ENCODE measurements at places on chromosomes 13 and 19.

DNA sequence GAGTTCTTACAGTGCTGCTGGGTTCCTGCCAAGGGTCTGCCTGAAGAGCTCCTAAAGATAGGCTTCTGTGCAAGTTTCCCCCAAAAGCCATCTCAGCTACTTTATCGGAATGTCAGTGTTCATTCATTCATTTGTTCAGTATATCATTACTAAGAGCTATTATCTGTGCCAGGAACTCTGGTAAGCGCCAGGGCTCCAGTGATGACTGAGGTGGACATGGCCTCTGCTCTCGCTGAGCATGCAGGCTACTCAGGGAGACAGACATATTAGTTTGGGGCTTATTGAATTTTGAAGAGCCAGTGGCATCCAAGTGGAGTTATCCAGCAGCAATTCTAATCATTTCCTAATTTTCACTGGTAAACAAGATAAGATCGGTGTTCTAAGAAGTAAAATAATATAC, 65.8 kb downstream of the DGKH start:
- DNase-seq: no peak

DNA sequence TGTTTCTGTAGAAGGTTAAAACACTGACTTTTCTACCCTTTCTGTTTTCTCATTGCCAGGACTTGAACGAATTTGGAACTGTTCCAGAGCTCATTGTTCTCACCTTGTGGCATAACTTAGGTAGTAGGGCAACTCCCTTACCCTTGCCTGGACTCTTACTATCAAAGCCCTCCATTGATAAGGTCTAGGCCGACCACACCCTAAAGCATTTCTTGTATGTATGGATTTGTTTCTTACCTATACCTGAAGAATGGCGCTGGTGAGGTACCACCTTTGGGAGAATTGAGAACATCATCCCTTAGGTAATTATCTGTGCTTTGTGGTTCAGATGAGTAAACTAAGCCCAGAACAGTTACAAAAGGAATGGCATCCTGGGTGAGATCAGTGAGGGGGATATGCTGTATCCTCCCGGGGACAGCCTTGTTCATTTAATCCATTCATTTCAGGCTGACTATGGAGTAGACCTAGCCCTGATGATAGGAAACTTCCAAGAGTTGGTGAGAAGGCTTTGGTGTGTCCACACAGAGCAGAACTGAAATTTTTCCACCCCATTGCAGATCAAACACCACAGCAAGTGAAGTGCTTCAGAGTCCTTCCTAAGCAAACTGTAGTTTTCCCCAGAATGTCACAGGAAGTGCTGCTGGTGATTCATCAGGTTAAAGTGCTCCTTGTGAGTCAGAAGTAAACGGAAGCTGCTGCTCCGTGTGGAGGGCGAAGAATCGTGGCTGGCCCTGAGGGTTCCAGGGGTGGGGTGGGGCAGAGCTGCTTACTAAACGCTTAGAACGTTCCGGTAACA, 113.0 kb downstream of the TEX26 start:
- DNase-seq: peak; percentile 80

- DNase-seq: no peak
Observed at GRCh38 chr13:107881362-107881761, 334.0 kb downstream of the LIG4 start.

DNA sequence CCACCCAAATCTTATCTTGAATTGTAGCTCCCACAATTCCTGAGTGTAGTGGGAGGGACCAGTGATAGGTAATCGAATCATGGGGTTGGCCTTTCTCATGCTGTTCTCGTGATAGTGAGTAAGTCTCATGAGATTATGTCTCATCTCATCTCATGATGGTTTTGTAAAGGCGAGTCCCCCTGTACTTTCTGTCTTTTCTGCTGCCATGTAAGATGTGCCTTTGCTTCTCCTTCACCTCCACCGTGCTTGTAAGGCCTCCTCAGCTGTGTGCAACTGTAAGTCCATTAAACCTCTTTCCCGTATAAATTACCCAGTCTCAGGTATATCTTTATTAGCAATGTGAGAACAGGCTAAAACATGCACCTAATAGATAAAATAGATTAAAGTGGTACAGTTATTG, 756.4 kb upstream of the SLITRK5 start:
- no peak for DNase-seq

DNA sequence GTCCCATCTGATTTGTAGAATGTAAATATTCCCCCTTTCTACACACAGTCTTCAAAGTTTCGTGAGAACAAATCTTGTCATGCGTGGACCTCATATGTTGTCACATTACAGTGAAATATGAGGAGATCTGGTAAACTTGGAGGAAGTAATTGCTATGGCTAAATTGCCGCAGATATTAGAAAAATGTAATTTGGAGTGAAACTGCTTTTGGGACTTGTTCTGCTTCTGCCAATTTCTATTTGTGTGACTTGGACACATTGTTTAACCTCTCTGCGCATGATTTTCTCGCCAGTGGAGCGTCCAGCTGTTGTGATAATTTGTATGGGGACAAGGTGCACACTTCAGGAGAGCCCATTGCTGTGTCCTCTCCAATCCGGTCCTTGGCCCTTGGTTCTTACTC, 693.1 kb upstream of the SLC10A2 start:
- DNase-seq: no peak

GRCh38 chr19:2047449-2048103, 3.5 kb downstream of the MKNK2 start:
- DNase-seq: no peak

DNA sequence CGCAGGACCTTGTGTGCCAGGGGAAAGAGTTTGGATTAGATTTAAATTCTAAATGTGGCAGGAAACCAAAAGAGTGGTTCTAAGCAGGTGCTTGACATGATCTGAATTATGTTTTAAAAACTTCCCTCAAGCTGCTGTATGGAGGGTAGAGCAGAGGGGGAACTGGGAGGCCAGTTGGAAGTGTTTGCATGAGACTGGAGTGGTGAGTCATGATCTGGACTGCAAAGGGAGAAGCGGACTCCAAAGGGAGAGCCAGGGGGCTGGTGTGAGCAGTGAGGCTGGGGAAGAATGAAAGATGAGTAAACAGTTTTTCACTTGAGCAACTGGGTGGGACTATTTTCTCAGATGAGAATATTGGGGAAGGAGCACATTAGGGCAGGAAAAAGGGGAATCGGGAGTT, 206.1 kb downstream of the DNAJC15 start:
- DNase-seq: no peak

- DNase-seq: no peak
Observed at GRCh38 chr13:97749174-97749573, 204.3 kb upstream of the IPO5 start.

DNA sequence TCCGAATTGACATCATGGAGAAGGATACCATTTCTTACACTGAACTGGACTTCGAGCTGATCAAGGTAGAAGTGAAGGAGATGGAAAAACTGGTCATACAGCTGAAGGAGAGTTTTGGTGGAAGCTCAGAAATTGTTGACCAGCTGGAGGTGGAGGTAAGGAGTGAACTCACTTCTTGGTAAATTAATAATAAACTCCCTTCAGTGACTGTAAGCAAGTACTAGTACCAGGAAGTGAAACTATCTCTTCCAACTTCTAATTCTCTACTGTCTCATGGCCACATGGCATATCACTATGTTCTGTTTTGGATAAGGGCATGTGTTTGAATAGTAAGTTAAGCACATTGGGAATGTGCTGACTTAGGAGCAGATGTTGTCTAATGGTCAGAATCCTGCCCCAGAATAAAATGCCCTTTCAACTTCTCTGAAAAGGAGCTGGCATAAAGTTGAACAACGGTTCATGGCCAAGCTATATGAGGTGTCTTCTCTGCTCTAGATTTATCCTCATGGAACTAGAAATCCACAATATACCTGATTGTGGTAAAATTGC, 13.4 kb downstream of the OLFM4 start:
- no peak for DNase-seq

- DNase-seq: no peak
Observed at GRCh38 chr13:47407808-47408207, 511.0 kb upstream of the HTR2A start.

DNA sequence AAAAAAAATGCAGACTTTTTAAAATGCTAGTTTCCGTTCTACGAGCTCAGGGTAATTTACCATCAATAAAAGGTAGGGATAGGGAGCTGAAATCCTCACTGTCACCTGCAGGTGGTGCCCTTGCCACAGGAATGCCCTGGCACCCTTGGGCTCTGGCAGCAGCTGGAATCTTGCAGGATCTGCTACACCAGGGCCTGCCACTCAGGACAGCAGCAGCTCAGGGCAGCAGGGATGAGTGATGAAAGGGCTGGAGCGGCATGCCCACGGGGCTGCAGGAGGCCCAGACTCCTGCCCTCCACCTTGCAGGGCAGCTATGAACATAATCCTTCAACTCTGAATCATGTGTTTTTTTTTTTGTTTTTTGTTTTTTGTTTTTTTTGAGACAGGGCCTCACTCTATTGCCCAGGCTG, 54.0 kb downstream of the GNG7 start:
- peak; percentile 64 for DNase-seq

- no peak for DNase-seq
Observed at GRCh38 chr13:110890279-110891165, 24.3 kb downstream of the ANKRD10 start.

DNA sequence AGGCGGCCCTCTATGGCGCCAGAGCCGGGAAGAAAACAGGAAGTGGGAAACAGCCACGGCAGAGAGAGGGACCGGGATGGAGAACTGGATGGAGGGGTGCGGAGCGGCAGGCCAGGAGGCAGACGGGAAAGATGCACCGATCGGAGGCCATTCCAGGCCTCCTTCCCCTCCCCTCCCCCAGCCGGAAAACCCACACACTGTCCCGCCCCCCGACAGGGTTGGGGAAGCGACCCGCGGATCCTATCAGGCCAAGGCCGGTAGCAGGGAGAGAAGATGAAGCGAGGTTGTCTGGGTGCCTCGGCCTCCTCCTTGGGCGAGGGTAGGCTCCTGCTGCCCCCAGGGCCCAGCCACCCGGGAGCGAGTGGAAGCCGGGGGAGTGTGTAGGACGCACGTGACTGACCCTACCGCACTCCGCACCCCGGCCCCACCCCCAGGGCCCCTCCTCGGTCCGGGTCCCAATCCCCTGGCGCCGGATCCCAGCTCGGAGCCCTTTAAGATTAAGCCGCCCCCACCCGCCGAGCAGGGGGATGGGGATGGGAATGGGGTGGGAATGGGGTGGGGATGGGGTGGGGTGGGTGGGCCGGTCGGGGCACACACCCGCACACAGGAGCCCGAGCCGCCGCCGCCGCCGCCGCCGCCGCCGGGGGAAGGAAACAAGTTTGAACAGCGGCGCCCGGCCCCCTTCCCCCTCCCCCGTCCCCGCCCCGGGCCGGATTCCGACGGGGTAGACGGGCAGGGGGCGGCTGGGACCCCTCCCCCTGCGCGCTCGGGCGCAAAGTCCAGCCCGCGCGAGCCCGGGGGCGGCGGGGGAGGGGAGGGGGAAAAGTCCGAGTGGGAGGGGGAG, 1.5 kb downstream of the ERF start:
- no peak for DNase-seq

DNA sequence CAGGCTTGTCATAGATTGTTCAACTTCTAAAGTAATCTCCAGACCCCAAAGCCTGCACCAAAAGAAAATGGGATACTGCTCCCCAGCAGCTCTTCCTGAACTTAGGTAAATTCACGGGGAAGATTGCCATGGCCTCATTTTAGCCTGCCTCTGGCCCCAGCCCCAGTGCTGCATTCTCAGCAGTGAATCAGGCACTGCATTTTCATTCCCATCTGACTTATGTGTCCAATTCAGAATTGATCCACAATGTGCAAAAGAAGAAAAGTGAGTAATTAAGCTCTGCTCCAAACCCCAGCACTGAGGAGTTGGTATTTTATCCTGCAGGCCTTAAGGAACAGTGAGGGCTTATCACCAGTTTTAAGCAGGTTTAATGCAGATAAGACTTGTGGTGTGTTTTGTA, 176.4 kb downstream of the KCTD12 start:
- DNase-seq: no peak

GRCh38 chr13:93698016-93698613, 471.5 kb downstream of the GPC6 start:
- no peak for DNase-seq

DNA sequence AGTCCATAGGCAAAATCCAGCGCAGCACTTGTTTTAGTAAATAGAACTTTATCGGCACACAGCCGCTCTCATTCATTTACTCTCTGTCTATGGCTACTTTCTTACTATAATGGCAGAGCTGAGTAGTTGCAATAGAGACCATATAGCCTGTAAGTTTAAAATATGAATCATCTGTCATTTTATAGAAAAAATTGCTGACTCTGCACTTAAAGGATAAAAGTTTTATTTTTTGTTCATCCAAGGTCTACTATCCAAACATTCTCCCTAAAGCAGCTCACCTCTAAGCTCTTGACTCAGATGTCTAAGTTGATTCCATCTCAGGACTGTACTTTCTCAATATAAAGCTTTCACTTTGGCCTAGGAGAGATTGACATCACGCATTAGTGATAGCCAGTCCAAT, 825.7 kb downstream of the OLFM4 start:
- DNase-seq: no peak

- DNase-seq: no peak
Observed at GRCh38 chr13:73496711-73497110, 437.9 kb downstream of the KLF5 start.

GRCh38 chr19:54096617-54097106, 3.9 kb downstream of the OSCAR start:
- no peak for DNase-seq

- DNase-seq: no peak
Observed at GRCh38 chr19:42487032-42487797, 41.1 kb downstream of the CEACAM1 start.

DNA sequence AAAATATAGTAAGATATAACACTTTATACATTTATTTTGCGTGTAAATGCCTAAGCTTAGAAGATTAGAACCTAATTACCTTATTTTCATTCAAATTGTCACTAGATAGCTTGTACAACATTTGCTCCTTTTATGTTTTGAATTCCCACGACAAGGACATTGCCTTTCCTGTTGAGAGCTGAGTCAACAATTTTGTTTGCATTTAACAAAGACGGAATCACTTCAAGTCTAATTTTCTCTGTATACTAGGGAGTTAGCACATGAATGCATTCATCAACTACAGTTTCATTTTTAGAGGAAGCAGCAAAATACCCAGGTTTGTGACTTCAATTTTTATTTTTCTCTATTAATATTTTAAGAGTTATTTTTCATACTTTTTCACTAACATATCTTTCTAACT, 48.7 kb upstream of the PCCA start:
- no peak for DNase-seq

DNA sequence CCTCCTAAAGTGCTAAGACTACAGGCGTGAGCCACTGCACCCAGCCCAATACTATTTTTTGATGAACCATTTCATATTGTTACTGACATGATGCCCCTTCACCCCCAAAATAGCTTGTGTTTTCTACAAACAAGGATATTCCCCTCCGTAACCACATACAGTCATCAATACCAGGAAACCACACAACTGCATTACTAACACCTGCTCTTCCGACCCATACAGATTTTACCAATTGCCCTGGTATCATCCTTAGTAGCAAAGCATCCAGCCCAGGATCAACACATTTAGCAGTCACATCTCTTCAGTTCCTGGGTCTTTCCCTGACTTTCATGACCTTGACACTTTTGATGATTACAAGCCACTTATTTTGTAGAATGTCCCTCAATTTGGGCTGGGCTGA, 33.6 kb downstream of the KCTD15 start:
- DNase-seq: no peak

DNA sequence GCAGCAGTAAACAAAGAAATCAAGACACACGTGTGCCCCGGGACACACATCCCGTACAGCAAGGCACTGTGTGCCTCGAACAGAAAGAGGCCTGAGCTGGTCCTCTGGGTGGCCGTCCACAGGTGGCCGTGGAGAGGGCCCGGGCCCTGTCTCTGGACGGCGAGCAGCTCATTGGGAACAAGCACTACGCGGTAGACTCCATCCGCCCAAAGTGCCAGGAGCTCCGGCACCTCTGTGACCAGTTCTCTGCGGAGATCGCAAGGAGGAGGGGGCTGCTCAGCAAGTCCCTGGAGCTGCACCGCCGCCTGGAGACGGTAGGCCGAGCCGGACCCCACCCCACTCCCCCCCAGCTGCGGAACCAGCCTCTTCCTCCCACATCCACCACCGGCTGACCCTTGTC, 30.7 kb upstream of the F7 start:
- no peak for DNase-seq
